Hematopoietic multipotent progenitor cell treated with erythropoietin and hydrocortisone succinate and interleukin-3 and kit ligand, for 8 days (in vitro differentiated cells): ENCODE measurements at places on chromosomes 4 and X.

GRCh38 chr4:8377103-8378075 is 63.1 kb downstream of the ACOX3 start:
- no peak for DNase-seq

- DNase-seq, result peak; percentile 55
Measured at GRCh38 chr4:70734168-70734954, 12.6 kb downstream of the RUFY3 start.

- no peak for DNase-seq
Measured at GRCh38 chr4:5247735-5248134, 196.5 kb downstream of the STK32B start.

DNA sequence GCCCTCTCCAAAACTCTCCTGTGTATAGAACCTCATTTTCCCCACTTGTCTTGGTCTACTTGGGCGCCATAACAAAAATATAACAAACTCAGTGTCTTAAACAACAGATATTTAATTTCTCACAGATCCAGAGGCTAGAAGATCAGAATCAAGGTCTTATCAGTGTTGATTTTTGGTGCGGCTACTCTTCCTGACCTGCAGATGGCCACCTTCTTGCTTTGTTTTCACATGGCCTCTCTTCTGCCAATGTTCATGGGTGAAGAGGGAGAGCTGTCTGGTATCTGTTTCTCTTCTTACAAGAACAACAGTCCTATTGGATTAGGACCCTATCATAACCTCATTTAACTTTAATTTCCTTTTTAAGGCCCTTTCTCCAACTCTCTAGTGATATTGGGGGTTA is 177.3 kb downstream of the PABPC4L start:
- no peak for DNase-seq

- DNase-seq, result no peak
Measured at GRCh38 chr4:163748449-163748848, 254.0 kb downstream of the TMA16 start.

DNA sequence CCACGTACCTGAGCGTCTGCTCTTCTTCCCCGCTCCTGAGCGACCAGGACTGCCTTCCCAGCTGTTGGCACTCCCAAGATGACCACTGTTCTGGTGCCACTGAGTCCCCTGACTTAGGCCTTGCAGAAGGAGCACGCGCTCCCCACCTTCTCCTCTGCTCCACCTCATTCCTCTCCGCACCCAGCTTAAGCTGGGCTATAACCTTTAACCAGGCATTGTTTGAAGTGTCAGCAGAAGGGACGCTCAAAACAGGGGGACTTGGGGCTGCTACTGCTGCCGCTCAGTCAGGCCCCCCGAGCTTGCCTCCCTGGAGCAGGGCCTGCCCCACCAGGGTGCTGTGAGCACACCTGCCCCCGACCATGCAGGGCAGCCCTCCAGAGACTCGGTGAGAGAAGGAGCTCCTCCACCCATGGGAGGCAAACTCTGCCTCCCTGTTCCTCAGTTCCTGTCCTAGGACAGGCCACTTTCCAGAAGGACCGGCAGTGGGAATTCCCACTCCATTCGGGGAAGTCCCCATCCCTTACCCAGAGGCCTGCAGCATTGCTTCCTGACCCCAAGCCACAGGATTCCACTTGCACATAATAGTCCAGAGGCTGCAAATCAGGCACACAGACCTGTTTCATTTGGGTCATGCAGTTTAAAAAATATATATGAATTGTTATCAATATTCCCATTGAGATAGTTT is 99.7 kb upstream of the ENPP6 start:
- DNase-seq, result no peak

- DNase-seq, result no peak
Measured at GRCh38 chr4:31674313-31674947, 954.3 kb downstream of the PCDH7 start.

DNA sequence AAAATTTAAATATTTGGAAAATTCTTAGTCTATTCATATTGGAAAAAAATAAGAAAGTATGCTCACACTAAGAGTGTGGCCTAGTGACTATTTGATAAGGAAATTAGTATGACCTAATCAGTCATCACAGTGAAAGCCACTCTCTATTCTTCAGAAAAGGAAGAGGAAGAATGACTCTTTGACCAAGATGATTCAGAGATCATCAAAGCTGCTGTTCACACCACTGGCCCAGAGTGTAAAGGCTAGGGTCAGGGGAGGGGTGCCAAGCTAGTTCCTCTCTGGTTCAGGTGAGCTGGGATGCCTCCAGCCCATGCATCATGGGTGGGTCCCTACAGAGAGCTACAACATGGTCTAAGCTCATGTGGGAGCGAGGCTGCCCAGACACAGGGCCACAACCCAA is 396.9 kb upstream of the NDST3 start:
- DNase-seq, result no peak

- no peak for DNase-seq
Measured at GRCh38 chr4:133720001-133720400, 481.6 kb downstream of the PABPC4L start.

DNA sequence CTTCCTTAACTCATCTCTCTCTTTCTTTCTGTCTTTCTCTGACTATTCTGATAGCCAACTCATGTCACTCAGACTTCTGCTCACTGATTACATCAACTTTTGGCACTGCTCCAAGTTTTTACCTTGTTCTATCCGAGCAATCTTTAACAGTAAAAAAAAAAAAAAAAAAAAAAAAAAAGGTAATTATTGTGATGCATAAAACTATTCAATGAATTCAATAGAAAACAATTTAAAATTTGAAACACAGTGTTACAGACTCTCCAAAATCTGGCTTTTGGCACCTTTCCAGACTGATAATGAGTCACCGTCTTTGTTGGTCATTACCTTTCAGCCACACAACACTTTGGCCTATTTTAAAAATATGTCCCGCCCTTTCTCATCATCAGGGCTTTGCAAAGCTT is 229.5 kb downstream of the GALNTL6 start:
- peak; percentile 18 for DNase-seq

DNA sequence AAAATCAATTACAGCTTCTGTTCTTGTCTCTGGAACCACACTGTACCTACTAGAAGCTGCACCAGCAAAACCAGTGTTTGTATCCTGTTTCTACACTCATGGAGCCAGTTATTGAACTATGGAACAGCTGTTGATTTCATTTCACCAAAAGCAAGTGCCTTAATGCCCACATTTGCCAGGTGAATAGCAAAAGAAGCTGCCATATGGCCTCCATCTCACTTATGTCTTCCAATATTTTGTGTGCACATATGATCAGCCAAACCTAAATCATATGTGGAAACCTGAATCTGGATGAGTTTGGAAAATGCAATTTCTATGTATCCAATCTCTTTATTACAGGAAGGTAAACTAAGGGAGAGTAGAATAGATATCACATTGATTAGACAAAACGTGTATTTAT is 415.8 kb upstream of the GRID2 start:
- no peak for DNase-seq

- no peak for DNase-seq
Measured at GRCh38 chr4:142708231-142708630, 137.9 kb downstream of the INPP4B start.

- DNase-seq, result peak; percentile 78
Measured at GRCh38 chrX:110412971-110413726, 54.5 kb downstream of the RTL9 start.
